A549 (cell line): ENCODE measurements at places on chromosomes 13 and 19.

- DNase-seq: no peak
These were observed 704.3 kb downstream of the UQCRFS1 start for GRCh38 chr19:28508666-28509065.

GRCh38 chr19:51368366-51369282 lies at the start of gene CLDND2:
Gene CLDND2, minus strand, starts transcription at chr19:51369003. Its CDS starts 426 bp downstream, at chr19:51368577.
- no peak for DNase-seq

DNA sequence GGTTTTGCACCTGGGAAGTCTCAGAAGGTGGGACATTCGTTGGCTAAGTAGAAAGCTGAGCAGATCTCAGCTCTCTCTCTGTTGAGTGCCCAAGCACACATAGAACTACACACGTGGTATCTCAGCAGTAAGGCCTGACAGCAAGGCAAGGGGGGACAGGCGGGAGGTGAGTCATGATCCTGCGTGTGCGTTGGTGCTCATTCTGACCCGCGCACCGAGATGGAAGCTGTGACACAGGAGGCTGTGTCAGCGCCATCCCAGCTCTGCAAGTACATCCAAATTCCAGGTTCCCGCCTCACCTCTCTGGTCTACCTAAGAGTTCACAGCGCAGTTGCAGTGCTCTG lies 135.7 kb downstream of the USP12 start:
- DNase-seq: peak; percentile 48

- DNase-seq: peak; percentile 92
These were observed 1.5 kb upstream of the HCN2 start for GRCh38 chr19:588093-588740.

GRCh38 chr19:55345818-55346724 lies 6.4 kb downstream of the KMT5C start:
- peak; percentile 72 for DNase-seq
